ENCODE measurements at places on chromosomes 6 and 20.

DNA sequence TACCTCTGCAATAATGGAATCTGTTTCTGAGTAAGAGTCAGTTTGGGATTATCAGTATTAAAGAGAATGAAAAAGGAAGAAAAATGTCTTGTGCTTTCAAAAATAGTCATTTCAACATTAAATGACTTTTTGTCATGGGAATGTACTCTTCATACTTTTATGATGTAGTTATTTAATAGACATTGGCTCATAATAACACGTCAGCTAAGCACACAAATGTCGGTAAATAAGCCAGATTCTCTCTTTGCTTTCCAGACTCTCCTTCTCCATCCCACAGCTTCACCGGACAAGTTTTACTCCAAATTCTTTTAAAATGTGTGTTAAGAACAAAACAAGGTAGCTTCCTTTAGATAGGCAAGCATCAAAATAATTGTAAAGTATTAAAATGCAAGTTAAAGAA is 76.0 kb downstream of the C6orf52 start:
- DNase-seq, result no peak

DNA sequence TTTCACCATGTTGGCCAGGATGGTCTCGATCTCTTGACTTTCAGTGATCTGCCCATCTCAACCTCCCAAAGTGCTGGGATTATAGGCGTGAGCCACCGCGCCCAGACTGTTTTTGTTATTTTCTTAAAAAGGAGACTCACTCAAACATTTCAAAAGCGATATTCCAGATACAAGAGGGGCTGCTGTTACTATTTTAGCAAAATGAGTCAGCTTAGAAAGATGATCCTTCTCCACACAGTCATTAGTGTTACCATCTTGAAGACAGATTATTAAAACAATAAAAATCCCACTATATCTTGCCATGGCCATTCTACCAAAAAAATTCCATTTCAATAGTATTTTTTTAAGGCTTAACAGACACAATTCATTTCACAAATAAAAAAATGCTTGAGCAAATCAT is 102.8 kb downstream of the PREP start:
- no peak for DNase-seq

DNA sequence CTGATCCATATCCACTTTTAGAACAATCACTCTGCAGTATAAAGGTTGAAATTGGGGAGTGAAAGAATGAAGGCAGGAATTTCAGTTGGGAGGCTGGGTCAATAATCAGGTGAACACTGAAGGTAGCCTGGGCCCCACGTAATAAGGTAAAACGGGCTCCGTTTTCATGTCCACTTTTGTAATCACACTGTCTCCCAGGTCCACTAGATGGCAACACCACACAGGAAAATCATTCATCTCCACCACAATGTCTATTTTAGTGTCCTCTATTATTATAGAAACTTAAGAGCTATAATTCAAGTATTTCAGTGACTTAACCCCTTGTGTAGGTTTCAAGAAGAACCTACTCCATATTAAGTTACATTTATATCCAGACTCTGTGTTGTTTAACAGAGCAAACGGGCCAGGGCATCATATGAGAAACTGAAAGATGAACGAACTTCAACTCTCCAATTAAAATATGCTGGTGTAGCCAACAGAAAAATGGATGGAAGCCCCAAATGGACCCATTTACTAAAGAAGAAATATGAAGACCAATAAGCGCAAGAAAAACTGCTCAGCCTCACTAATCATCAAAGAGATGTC is 45.9 kb upstream of the MC3R start:
- no peak for DNase-seq

GRCh38 chr6:145866456-145867396 is 52.1 kb upstream of the FBXO30 start:
- DNase-seq, result no peak

GRCh38 chr20:21101932-21102575 is 4.1 kb downstream of the LINC00237 start:
- no peak for DNase-seq

- no peak for DNase-seq
These were observed 250.7 kb upstream of the NOX3 start for GRCh38 chr6:155706341-155706740.

- DNase-seq, result no peak
These were observed 33.7 kb upstream of the TENT5A start for GRCh38 chr6:81786150-81786549.

GRCh38 chr6:10386220-10386619 is 28.7 kb downstream of the TFAP2A start:
- no peak for DNase-seq

DNA sequence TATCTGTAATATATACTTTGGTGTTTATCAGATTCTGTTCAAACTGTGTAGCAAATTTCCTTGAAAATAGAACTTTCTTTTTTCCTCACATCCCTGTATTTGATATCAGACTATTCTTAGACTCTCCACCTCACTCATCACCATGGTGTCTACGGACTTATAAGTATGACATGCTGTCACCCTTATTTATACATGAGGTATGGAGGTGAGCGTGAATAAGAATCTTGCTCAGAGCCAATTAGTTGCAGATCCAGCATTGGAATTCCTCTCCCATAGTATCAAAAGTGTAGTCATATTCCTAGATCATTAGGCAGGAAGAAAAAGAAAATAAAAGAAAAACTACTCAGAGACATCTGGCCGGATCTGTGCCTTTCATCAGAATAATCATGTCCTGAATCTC is 43.0 kb downstream of the TPD52L1 start:
- DNase-seq, result no peak

DNA sequence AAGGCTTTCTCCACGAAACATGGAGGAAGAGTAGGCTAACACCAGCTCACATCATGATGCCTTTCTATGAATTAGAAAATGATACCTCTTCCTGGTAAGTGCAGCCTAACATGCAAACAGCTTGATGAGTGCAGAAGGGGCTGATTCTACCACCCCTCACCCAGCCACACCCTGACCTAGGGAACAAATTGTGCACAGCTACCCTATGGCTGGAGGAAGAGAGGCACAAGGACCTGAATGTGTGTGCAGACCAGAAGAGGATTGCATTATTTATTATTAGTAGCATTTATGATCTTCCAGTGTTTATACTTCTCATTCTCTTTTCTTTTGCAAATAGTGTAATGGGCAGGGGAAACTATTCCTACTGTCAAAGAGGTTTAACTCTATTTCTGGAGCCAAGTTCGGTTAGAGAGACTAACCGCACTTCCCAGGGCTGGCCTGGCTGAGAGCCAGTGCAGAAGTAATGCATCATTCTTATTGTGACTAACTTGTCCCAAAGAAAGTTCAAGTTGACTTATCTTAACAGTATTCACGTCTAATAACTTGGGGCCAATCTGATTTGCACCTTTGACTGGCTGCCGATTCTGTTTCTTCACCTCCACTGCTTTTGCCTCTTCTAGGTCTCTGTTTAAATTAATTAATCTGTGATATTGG is 237.5 kb downstream of the CD83 start:
- DNase-seq, result peak; percentile 1

DNA sequence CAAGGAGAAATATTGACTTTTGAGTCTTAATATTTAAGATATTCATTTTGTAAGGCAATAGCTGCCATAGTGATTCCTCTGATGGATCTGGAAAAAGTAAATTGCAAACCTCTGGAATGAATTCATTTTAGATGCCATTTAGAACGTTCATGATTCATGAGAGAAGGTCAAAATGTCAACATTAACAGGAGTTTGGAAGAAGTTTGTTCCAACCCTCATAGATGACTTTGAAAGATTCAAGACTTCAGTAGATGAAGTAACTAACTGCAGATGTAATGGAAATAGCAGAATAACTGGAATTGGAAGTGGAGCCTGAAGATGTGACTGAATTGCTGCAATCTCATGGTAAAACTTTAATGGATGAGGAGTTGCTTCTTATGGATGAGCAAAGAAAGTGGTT is 100.9 kb upstream of the CCN2 start:
- no peak for DNase-seq

DNA sequence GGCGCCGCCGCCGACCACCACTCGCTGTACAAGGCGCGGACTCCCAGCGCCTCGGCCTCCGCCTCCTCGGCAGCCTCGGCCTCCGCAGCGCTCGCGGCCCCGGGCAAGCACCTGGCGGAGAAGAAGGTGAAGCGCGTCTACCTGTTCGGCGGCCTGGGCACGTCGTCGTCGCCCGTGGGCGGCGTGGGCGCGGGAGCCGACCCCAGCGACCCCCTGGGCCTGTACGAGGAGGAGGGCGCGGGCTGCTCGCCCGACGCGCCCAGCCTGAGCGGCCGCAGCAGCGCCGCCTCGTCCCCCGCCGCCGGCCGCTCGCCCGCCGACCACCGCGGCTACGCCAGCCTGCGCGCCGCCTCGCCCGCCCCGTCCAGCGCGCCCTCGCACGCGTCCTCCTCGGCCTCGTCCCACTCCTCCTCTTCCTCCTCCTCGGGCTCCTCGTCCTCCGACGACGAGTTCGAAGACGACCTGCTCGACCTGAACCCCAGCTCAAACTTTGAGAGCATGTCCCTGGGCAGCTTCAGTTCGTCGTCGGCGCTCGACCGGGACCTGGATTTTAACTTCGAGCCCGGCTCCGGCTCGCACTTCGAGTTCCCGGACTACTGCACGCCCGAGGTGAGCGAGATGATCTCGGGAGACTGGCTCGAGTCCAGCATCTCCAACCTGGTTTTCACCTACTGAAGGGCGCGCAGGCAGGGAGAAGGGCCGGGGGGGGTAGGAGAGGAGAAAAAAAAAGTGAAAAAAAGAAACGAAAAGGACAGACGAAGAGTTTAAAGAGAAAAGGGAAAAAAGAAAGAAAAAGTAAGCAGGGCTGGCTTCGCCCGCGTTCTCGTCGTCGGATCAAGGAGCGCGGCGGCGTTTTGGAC is 2.0 kb downstream of the SOX4 start:
- no peak for DNase-seq

DNA sequence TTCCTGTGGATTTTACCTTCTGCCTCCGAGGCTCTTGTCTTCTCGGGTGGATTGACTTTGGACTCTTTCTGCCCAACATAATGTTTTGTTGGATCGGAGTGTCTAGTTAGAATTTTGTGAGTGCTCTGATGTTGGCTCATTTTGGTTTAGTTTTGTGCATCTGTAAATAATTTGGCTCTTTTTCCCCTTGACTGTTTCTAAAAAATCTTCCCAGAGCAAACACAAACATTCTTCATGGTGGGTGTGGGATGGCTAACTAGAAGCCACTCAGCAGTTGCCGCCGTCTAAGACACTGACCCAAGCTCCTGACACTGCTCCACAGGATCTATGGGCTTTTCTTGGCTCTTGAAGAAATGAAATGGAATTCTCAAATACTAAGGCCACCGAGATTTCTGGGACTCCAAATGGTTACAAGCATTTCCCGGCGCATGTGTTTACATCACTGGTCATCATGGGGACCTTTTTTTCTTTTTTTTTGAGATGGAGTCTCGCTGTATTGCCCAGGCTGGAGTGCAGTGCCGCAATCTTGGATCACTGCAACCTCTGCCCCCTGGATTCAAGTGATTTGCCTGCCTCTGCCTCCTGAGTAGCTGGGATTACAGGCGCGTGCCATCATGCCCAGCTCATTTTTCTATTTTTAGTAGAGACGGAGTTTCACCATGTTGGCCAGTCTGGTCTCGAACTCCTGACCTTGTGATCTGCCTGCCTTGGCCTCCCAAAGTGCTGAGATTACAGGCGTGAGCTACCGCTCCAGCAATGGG is 92.0 kb upstream of the FRMD1 start:
- no peak for DNase-seq

GRCh38 chr20:58116505-58116904 is 111.9 kb downstream of the ANKRD60 start:
- no peak for DNase-seq

GRCh38 chr6:75438442-75439116 is 55.0 kb downstream of the FILIP1 start:
- DNase-seq, result no peak

DNA sequence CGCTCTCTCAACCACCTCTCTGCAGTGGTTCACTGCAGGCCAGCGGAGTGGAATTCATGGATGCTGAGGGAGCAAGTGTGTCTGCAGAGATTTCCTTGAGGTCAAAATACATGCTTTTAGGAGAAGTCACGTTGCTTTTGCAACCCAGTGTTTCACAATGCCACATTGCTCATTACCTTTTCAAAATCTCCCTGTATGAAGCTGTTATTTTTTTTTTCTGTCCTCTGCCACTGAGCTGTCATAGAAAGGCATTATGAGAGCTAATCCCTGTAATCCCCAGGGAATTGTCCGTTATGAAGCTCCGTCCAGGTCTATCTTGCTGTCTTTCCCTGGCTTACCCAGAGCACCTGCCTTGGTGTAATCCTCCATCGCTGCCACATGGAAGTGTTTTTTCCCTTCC is 60.5 kb upstream of the SLC22A23 start:
- DNase-seq, result no peak

DNA sequence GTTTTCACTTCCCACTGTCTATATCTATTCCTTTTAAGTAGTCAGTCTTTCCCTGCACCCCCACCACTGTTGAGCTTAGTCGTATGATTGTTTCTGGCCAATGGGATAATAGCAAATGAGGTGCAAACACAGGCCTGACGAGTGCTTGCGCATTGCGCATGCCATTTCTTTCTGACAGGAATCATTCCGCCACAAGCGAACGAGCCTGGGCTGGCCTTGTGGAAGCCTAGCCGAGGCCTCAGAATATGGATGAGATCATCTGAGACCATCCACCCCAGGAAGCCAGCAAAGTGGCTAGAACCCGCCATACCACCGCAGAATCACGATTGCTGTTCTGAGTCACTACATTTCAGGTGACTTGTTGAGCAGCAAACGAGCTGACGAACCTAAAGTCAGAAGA is 52.2 kb upstream of the PRL start:
- DNase-seq, result no peak

Measured in stimulated activated CD8-positive, alpha-beta memory T cell treated with anti-CD3 and anti-CD28 coated beads, Interleukin-15, amount 100 ng/mL, for 4 hours (primary cell).